HEK293T (cell line): ENCODE measurements at places on chromosomes 2 and 18.

- no peak for DNase-seq
These were observed 1.0 kb downstream of the PLEK start for GRCh38 chr2:68366083-68366560.

- peak; percentile 33 for DNase-seq
These were observed 246.1 kb downstream of the EXOC6B start for GRCh38 chr2:72579591-72580180.

GRCh38 chr2:191995285-191995684, 148.4 kb upstream of the CAVIN2 start:
- no peak for DNase-seq

DNA sequence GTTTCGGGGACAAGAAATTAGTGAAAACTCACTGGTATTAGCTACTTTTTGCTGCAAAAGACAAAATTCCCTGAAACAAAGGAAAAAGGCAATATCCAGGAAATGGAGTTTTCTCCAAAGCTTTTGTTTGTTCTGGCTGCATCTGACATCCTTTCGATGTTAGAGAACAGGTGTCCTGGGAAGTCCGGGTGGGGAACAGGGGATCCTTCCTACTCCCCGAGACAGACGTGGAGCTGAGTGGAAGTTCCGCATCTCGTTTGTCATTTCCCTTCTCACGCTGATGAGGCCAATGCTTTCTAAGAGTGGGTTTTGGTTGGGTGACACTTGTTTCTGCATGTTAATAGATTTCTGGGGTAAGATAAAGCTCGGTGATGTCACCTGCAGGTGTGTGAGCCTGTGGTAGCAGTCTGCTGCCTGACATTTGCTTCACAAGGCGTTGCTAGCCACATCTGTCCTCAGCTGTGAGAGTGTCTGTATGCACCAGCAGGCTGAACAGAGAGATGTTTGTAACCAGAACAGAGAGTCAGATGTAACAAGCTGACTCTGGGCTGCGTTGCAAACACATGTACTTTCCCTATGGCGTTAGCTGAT, 125.9 kb downstream of the ACOXL start:
- DNase-seq = no peak

DNA sequence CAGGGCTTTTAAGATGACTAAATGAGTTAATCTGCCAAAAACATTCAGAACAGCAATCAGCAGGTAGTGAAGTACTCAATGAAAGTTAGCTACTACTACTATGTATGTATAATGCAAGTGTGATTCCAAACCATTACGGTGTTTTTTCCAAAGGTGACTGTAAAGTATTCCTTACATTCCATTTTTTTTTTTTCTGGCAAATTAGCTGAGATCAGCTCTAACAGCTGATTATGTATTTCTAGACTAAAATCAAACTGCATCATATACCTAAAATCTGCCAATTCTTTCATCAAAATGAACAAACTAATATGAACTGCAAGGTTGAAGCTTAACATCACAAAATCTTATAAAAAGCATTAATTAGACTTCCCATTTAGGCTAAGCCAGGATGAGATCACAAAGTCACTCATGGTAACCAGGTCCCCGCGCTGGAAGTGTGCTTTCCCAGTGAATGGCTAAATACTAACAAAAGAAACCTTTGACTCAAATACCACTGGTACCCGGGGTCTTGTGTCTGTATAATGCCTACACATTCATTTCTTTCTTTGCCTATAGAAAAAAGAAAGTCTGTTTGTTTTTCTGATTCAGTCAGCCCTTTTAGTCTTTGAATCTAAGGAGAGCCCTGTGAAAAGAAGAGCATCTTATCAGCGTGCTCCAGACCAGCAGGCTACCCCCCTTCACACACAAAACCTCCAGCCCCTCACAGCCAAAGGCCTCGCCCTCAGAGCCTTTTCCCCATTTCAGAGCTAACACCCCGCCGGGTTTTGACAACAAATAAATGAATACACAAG, 88.3 kb downstream of the RBMS1 start:
- DNase-seq = no peak
